ENCODE measurements at places on chromosomes 16 and 17.

GRCh38 chr16:52002026-52002425 is 544.9 kb downstream of the TOX3 start:
- DNase-seq = no peak

GRCh38 chr17:63809970-63810369 is 17.3 kb upstream of the PSMC5 start:
- no peak for DNase-seq

- no peak for DNase-seq
Measured at GRCh38 chr16:88451586-88452481, 1.2 kb upstream of the ZFPM1 start.

- no peak for DNase-seq
Measured at GRCh38 chr17:4405038-4405669, 28.6 kb upstream of the SPNS3 start.

GRCh38 chr16:23174622-23175021 is 7.9 kb upstream of the SCNN1G start:
- no peak for DNase-seq

DNA sequence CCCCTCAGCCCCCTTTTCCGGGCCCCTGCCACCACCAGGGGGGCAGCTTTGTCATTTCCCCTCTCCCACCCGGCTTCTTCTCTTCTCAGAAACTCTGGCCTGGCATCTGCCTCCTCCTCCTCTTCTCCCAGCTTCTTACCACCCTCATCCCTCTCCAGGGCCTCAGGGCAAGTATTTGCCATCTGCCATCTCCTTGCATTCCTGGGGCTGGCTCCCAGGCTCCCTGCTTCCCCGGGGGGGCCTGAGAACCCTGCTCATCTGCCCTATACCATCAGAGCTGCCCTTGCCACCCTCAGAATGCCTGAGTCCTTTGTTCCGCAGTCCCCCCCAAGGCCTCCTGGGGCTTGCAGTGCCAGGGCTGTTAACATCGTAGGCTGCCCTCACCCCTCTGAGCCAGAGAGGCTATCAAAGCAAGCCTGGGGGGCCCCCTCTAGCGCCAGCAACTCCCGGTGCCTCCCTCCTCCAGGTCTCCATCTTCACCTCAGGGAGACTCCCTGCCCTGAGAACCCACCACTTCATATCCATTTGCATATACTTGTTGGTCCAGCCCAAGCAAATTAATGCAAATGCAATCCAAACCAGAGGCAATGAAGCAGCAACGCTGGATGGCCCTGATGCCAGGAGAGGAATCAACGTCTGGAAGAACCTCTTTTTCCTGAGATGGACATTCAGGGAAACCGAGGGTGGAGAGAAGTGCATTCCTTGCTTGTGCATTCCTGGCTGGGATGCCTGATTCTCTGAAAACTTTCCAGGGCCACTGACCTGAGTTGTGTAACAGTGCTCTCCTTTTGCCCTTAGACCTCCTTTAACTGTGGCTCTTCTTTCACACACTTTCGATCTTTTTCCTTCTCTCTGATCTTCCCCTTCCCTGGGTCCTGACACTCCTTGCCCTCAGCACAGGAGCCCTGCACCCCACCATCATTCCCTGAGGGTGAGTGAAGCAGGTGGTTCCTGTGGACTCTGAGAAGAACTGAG is 20.7 kb upstream of the SP2 start:
- no peak for DNase-seq

DNA sequence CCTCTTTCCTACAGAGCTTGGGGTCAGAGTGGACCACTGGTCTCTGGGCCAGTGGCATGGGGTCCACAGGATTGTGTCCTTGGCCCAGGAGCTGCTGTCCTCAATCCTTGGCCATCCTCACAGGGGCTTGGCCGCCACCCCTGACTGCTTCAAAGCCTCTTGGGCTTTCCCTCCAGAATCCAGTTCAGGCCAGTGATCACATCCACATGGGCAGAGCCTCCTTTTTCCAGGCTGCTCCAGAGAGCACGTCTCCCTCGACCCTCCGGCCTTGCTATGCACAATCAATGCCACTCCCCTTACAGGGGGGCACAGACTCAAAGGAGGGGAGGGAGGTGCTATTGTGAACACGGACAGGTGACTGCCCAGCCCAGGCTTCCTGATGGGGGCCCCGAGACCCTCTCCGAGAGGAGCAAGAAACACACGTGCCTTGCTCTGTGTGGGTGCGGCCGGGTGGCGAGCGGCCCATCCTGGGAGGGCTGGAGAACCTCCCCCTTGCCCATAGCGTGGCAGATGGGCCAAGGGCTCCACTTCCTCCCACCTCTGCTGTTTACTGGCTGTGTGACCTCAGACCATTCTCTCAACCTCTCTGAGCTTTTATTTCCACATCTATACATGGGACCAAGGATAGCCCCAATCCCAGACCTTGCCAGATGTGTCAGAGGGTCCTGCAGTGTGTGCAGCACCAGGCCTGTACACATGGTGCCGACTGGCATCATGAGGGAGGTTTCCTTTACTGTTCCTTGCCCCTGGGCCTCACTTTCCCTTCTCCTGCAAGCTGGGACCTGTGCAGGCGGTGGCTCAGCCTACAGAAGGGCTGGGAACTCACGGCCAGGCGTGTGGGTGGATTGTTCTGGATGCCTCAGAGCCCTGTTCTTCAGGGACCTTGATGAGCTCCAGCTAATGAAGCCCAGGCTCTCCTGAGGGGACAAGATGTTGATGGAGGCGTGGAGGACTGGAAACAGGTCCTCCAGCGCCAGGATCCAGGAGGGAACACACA is 229.0 kb upstream of the GSE1 start:
- DNase-seq = no peak

DNA sequence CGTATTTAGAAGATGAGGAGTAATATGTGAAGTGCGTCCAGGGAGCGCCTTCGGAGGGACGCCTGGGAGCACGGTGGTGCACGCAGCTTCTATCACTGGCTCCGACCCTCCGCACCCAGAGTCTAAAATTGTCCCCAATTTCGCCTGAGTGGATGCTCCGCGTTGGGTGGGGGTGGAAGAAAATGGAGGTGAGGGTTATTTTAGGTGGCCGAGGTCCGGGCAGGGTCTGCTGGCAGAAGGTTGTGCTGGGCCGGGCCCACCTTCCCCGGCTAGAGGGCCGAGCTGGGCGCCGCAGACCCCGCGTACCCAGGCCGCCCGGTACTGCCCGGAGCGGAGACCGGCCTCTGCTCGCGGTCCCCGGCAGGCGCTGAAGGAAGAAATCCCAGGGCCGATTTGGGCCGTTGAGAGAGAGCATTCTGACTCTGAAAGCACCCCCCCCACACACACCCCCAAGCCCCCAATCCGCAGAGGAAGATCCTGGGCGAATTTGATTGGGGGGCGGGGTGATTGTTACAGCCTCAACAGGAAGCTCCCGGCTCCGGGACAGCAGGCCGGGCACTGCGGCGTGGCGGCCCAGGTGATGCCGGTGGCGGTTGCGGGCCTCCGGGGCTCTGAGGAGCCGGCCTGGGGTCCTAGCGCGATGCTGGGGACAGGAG is 3.0 kb downstream of the BAHCC1 start:
- no peak for DNase-seq

Measured in NCI-H1436 treated with DMSO at 0.1 percent for 48 hours (cell line).